ENCODE measurements at places on chromosomes 1 and 21.

DNA sequence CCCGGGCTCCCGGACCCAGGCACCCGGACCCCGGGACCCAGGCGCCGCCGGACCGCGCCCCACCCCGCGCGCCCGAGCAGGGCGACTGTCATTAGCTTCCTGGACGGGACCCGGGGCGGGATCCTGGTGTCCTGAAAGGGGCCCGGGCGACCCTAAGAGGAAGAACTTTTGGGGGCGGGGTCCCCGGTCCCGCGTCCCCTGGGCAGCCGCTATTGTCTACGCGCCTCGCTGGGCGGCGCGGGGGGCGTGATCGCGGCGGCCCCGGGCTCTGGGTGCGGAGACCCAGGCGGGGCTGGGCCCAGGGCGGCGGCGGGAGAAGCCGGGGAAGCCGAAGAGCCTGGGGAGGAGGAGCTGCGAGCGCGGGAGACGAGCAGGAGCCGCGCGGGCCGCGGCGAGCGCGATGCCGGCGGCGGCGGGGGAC, 465 bp downstream of the HUNK start:
- peak; percentile 34 for DNase-seq

GRCh38 chr1:226890331-226891108, 20.1 kb downstream of the PSEN2 start:
- no peak for DNase-seq

DNA sequence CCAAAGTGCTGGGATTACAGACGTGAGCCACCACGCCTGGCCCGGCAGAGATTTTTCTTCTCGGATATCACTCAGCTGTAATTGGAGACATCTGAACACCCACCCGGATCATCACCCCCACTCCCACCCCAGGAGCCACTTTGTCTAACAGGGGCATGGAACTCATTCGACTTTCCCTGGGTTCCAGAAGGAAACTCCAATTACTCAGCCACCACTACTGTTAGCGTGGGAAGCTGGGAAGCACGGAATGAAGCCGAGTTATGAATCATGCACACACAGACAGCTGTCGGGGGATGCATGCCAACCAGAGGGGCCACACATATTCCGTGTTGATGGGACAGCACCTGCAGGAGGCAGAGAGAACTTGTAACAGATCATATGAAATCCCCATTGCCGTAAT, 85.2 kb downstream of the HLCS start:
- DNase-seq, result peak; percentile 37

GRCh38 chr21:45051580-45052434, 22.6 kb upstream of the ADARB1 start:
- DNase-seq, result no peak

- no peak for DNase-seq
These were observed 100.3 kb downstream of the UCHL5 start for GRCh38 chr1:192958871-192959270.

DNA sequence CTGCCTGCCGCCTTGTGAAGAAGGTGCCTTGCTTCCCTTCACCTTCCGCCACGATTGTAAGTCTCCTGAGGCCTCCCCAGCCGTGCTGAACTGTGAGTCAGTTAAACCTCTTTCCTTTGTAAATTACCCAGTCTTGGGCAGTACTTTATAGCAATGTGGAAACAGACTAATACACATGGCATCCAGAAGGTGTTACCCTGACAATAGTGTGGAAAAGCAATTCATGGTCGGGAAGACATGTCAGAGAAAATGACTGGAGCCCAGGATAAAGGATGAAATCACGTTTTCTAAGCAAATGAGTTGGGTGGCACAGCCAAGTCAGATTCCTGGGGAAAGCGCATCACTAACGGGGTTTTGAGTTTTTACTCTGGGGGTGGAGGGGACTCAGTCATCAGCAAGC, 76.4 kb downstream of the HLCS start:
- DNase-seq, result no peak

DNA sequence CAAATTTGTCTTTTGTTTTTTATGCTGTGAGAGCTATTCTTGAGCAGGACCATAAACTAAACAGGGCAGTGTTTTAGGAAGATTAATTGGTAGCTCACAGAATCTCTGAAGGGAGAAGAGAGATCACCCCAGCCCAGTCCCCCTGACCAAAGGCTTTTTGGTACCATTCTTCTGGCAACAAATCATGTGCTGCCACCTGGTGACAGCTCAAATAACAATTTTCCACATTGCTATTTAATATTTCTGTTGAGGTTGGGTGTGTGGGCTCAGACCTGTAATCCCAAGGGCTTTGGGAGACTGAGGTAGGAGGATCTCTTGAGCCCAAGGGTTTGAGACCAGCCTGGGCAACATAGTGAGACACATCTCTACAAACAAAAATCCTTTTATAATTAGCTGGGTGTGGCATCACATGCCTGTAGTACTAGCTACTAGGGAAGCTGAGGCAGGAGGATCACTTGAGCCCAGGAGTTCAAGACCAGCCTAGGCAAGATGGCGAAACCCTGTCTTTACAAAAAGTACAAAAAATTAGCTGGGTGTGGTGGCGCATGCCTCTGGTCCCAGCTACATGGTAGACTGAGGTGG, 2.2 kb upstream of the TESK2 start:
- DNase-seq, result peak; percentile 34

DNA sequence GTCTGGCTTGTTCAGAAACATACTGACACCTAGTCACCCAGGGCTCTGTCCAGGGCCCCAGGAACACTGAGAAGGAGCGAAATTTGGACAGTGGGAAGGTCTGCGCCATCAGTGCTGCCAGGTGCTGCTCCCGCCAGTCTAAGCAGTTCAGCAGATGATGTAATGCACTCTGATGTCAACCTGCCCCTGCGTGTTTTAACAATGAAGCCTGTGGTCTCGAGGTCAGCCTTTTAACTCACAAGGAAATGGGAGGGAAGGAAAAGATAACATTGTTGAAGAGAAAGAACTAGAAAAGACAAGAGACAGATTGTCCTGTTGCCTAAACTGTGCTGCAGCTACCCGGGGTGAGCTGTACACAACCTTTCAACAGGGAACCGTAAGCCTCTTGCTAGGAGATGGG, 126.6 kb upstream of the IFFO2 start:
- no peak for DNase-seq

DNA sequence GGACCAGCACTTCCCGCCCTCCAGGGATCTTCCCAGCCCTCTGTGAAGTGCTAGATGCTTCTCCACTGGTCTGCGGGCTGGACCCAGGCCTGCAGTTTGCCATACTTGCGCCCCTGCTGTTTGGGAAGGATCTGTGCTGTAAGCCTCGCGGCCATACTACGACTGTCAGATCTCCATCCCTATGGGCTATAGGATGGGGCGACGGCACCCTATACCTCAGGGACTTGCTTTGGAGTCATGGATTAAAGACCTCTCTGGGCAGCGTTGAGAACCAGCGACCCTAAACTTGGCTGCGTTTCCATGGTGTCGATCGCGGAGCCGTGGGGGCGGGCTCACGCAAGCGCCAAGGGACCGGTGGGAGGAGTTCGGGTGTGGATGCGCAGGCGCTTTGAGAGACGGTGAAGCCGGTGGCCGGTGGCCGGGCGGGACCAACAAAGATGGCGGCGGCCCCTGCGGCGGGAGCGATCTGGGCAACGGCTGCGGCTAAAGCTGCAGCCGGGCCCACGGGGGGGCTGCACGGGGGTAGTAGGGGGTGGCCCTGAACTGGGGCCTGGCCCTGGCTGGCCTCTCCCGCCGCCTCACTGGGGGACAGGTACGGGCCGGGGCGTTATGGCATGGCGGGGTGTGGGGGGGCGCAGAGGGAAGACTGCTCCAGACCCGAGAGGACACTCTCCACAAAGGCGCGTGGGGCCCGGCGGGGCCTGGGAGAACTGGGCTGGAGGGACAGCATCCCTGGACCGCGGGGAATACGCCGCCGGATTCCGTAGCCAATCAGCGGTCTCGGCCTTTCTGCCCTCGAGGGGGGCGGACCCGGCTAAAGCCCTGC, at the start of gene USP21:
Gene USP21, plus strand, starts transcription at position 414 of the 826 bp plus-strand sequence. CDS start 1,141 bp downstream, outside the sequence.
- DNase-seq, result peak; percentile 96

DNA sequence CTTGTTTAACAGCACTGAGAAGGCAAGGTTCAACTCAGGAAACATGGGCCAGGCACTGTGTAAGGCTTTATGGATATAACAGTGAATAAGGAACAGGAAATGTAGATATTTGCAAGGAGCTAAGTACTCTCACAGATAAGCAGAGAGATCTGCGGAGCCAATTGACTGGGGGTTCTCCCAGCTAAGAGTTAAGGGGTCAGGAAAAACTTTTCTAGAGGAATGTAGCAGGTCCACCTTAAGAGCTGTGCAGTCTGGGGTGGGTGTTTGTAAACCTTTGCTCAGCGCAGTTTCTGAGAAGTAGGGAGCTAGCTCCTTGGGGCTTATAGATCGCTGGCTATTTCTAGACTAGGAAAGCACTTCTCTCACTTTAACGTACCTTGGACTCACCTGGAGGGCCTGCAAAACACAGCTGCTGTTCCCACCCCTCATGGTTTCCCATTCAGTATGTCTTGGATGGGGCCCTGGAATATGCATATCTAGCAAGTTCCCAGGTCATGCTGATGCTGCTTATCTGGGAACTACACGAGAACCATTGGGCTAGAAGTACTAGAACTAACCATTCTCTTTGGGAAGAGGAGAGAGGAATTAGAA, 51.7 kb downstream of the TLCD4 start:
- DNase-seq, result no peak

- no peak for DNase-seq
These were observed 23.4 kb upstream of the TSPAN2 start for GRCh38 chr1:115112496-115113375.

DNA sequence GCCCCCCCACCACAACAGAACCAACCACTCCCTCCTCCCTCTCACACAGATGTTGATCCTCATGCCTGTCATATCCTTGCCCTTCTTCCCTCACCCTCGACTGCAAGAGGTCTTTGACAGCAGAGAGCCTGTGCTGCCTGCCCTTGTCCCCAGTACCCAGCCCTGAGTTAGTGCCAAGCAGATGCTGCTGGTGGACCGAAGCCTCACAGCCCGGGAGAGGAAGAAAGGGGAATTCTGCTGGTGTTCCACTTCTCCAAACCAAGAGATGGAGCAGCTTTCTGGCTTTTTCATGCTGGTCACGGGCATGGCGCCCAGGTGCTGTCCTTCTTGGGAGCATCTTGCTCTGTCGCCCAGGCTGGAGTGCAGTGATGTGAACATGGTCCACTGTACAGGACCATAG, 69.1 kb downstream of the SLC66A1 start:
- DNase-seq, result no peak

DNA sequence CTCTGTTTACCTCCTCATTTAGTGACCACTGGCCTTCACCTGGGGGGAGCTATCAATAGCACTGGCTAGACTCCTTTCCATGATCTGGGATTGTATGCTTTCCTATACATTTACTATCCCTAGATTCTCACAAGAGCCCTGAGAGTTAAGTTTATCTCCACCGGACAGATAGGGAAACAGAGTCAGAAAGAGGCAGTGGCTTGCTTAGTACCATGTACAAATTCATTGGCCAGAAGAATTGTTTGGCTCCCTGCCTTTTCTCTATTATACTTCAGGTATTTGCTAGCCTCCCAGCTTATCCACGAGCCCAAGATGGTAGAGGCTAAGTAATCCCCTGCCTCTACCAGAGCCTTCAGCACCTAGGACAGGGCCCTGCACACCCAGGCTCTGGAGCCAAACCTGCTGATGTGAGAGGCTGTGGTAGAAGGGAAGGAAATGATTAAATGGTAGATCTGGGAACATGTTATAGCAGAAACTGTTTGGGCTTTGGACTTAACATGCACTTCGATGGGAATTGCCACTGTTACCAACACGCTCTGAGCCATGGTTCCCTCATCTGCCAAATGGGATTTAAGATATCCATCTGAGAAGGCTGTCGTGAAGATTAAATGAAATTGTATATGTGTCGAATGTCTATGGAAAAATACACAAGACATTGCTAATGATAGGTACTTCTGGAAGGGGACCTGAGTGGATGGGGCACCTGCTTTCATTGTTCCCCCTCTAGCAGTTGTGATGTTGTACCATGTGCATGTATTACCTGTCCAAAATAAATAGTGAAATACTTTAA, 3.1 kb upstream of the BLACAT1 start:
- no peak for DNase-seq

GRCh38 chr1:23525558-23526250, 5.3 kb downstream of the E2F2 start:
- DNase-seq, result no peak

- no peak for DNase-seq
These were observed 5.1 kb upstream of the DESI2 start for GRCh38 chr1:244647819-244648218.

- DNase-seq, result no peak
These were observed 53.6 kb downstream of the KCNAB2 start for GRCh38 chr1:6099297-6099696.

DNA sequence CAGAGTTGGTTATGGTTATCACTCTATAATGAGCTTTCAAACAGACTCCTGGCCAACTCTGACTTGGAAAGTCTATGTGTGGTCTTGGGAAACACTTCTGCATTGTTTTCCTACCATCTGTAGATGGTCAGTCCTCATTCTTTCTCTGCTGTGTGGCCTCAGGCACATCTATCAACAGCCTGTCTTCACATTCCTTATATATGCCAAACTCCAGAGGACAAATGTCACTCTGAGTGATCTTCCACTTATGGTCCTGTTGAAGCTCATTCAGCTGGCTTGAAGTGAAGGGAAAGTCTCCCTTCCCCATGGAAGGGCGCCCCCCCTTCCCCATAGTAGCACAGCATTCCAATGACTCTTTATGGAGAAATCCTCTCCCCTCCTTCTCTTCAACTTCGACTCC, 58.7 kb downstream of the VANGL2 start:
- no peak for DNase-seq

- DNase-seq, result no peak
These were observed 127.7 kb upstream of the AJAP1 start for GRCh38 chr1:4526747-4527146.

- DNase-seq, result no peak
These were observed 607.8 kb upstream of the B3GALT2 start for GRCh38 chr1:193794239-193794638.

- DNase-seq, result no peak
These were observed 50.1 kb downstream of the AK4 start for GRCh38 chr1:65198096-65198495.

- DNase-seq, result no peak
These were observed 28.5 kb downstream of the SLC16A1 start for GRCh38 chr1:112927462-112927990.

DNA sequence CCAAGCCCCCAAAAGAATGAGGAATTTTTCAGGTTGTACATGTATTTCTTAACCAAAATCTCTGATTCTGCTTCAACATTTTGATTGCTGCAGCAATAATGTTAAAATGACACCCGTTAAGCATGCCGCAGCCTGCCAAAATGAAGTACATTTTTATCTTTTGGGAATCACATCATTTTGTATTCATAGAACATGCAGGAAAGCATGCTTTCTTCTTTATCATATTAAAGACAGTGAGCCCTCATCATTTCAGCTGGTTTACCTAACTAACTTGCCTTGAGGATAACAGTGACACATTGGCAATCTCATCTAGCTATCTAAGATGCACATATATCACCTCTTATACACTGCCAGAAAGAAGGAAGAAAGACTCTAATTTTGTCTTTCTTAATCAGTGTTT, 299.2 kb downstream of the LTN1 start:
- DNase-seq, result no peak

Data from NCI-H446 (cell line).